ENCODE measurements at places on chromosomes 6 and 20.

- DNase-seq, result no peak
Observed at GRCh38 chr20:63058696-63059335, 52.1 kb upstream of the BHLHE23 start.

- no peak for DNase-seq
Observed at GRCh38 chr6:42295677-42296076, 78.0 kb upstream of the MRPS10 start.

DNA sequence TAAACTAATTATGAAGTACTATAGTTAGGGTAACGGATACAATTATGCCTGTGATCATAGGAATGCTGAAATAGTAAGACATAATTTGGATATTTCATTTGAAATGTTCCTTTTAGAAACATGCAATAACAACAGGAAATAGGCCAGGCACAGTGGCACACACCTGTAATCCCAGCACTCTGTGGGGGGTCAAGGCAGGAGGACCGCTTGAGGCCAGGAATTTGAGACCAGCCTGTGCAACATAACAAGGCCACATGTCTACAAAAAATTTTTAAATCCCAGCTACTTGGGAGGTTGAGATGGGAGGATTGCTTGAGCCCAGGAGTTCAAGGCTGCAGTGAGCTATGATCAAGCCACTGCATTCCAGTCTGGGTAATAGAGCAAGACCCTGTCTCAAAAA, 25.7 kb upstream of the MYO6 start:
- no peak for DNase-seq

DNA sequence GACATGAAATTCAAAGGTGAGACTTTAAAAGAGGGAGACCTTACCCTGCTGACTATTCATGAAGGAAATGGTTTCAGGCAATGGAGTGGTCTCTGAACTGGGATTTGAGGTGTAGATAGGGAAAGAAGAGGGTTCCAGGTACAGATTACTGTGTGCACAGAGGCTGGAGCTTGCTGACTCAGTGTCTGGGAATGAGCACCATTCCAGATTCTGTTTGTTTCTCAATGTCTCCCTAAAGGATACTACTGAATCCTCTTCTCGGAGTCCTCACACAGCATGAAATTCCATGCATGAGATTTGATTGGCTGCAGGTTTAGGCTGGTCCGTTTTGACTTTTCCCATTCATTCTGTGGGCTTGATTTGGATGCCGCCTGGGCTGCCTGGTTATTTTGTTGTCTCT, 49.0 kb downstream of the PPP1R14C start:
- no peak for DNase-seq

DNA sequence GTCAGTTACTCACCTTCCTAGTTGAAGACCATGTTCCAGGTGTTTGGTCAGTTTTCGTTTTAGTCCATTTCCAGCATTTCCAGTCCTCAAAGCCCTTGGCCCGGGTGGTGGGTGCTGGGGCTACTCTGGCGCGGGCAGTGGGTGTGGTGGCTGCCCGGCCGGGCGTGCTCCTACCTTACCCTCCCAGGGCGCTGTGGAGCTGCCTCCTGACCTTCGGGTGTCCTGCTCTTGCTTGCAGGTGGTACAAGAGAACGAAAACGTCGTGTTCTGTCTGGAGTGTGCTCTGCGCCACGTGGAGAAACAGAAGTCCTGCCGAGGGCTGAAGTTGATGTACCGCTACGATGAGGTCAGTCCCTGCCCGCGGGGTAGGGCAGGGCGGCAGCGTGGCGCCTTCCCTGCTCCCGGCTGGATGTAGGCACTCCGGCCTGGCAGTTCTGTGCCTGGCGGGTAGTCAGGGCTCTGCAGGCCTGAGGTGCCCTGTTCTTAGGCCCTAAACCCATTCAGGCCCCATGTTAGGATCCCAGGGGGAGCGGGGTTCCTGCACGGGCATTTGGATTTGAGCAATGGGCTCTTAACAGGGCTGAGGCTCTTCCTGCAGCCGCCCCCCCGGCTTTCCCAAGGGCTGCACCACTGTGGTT, 145.8 kb downstream of the DTNBP1 start:
- DNase-seq, result no peak

- DNase-seq, result no peak
Observed at GRCh38 chr20:14193885-14194284, 143.5 kb downstream of the FLRT3 start.
